ENCODE measurements at places on chromosomes 4 and X.

DNA sequence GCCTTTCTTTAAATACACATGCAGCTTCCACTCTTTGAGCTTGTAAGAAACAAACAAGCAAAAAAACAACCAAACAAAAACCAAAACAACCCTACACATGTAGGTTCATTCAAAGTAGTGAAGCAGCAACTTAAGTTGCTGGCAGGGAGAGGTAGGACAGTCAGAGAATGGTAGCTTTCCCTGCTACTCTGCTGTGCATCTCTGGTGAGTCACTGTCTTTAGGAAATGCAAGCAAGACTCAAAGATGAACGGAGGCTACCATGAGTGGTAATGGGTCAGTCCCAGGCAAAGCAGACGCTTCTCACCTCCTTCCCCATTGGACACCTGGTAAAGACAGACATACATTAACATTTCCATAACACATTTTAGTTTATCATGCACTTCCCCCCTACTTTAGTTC is 43.2 kb downstream of the PGRMC2 start:
- DNase-seq: no peak

- DNase-seq: no peak
These were observed 79.4 kb downstream of the RPS6KA6 start for GRCh38 chrX:84108584-84108983.

DNA sequence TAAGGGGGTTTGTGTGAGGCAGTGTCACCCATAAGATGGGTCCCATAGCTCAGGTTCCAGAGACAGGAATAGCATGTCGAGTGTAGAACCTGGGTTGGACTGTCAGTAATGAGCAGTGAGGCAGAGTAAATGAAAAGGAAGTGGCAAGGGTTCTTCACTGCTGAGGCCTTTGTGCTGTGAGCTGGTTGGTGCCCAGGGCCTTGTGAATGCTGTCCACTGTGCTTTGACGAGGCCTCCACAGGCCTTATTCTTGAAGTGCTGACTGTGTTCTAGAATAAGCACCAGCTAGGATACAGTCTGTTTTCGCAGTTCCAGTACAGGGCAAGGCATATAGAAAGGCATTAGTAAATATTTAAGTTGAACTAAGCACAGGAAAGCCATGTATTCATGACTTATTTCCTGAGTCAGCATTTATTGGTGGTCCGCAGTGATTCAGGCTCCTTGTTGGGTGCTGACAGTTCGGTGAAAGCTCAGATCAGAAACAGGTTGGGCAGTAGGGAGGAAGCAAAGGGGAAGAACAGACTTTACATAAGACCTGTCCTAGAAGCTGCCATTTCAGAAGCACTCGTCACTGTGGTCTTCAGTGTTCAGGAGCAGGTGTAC is 25.6 kb upstream of the TADA2B start:
- no peak for DNase-seq

- no peak for DNase-seq
These were observed 11.2 kb downstream of the HNRNPD start for GRCh38 chr4:82362565-82362964.

- DNase-seq: no peak
These were observed 14.6 kb downstream of the SH3RF1 start for GRCh38 chr4:169256101-169256612.

- DNase-seq: no peak
These were observed 14.4 kb downstream of the CPZ start for GRCh38 chr4:8606966-8607365.

- no peak for DNase-seq
These were observed 12.8 kb upstream of the RENBP start for GRCh38 chrX:153957224-153957623.

DNA sequence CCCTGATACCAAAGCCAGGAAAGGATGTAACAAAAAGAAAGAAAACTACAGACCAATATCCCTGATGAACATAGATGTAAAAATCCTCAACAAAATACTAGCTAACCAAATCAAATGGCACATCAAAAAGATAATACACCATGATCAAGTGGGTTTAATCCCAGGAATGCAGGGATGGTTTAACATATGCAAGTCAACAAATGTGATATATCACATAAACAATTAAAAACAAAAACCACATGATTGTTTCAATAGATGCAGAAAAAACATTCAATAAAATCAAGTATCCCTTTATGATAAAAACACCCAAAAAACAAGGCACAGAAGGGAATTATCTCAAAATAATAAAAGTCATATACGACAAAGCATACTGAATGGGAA is 31.5 kb downstream of the ELF2 start:
- no peak for DNase-seq
